Esophagus muscularis mucosa (tissue), 4 donors: ENCODE measurements at places on chromosomes 3 and 15. TPM values are rescaled to one million over a fixed set of nuclear protein-coding genes. Genes with fewer than 3 reads are reported as not detected.

GRCh38 chr3:60240492-60240891 is 1010.8 kb downstream of the FHIT start:
- no peak overlapping the region for H3K4me3 ChIP-seq
- H3K4me1 ChIP-seq, result no peaks in the 10 kb centered on the region
- H3K27ac ChIP-seq, result no peak overlapping the region
- DNase-seq, result no peak
- H3K27me3 ChIP-seq, result no peaks in the 10 kb centered on the region

SLC35G2 gene
- total RNA-seq, result 6.4 TPM

- peak overlapping the region; percentile 21 for H3K27ac ChIP-seq
- H3K4me3 ChIP-seq, result no peak overlapping the region
- H3K27me3 ChIP-seq, result no peaks in the 10 kb centered on the region
These were observed 38.1 kb downstream of the SLCO2A1 start for GRCh38 chr3:133991637-133992036.

DNA sequence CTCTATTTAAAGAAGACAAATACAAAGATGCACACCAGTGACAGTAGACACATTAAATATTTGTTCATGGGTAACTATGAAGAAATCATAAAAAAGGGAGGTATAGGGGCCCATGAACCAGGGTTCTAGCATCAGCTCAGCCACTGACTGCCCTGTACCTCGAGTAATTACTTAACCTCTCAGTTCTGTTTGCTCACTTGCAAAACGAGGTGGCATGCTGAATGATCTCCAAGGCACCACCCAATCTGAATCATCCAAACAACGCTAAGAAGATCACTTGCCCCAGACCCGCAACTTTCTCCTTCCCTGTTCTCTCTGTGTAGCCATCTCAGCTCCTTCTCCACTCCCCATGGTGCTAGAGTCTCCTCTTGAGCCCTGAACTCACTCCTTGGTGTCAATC is 374.7 kb downstream of the VPS13C start:
- DNase-seq, result peak; percentile 83
- no peak overlapping the region for H3K27ac ChIP-seq
- H3K36me3 ChIP-seq, result no peaks in the 10 kb centered on the region
- no peaks in the 10 kb centered on the region for H3K4me1 ChIP-seq

DNA sequence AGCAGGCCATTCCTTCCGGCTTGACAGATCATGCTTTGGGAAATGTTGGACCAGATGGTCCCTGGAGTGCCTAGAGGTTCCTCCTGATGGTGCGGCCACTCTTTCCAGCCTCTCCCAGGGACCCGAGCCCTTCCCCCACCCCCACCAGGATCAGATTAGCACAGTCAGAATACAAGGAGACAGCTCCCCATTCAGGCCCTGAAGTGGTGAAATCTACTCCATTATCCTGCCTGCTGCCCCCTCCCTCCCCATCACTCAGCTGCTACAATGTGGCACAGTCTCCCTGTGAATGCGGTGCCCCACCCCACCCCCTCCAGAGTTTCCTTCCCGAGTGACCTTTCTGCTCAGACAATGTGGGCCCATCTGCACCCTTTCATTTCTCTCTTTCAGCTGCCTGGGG is 29.4 kb downstream of the RNU5B-1 start:
- H3K27me3 ChIP-seq, result no peaks in the 10 kb centered on the region
- H3K27ac ChIP-seq, result no peak overlapping the region
